ENCODE measurements at places on chromosomes 1 and 21.

DNA sequence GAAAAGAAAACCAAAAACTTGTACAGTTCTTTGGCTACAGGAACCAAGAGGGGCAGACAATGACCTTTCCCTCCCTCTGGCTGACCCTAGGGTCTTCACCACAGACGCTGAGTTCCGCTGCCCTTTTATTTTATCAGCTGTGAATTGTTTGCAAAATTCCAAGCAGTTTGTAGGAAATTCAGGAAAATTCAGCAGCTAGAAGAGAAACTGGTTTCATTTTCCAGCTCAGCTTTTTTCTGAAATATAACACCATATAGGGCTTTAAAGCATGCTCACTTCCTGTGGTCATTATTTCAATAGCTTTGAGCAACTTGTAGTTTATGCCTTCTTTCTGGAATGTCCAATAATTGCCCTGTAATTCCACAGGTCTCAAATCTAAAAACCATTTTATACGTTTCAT is 5.5 kb upstream of the PIK3R3 start:
- DNase-seq: peak; percentile 31

DNA sequence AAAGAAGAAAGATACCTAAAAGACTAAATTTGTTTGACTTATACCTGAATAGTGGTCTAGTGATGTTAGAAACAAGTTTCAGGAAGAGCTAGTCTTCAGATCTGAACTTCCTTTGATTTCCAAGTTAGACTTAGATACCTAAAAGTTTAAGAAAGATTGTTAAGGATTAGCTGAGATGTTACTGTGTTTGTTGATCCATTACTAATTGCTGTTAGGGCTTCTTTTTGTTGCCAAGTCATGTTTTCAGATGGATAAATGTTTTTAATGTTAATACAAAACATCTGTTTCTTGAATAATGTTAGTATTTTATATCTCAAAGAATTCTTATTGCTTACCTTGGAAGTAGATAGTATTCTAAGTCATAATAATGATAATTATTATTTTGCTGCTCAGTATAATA is 11.6 kb downstream of the GNAI3 start:
- no peak for DNase-seq

- DNase-seq: no peak
Measured at GRCh38 chr1:211653959-211654496, 21.4 kb downstream of the NEK2 start.

- no peak for DNase-seq
Measured at GRCh38 chr1:12339811-12340543, 110.1 kb downstream of the VPS13D start.

DNA sequence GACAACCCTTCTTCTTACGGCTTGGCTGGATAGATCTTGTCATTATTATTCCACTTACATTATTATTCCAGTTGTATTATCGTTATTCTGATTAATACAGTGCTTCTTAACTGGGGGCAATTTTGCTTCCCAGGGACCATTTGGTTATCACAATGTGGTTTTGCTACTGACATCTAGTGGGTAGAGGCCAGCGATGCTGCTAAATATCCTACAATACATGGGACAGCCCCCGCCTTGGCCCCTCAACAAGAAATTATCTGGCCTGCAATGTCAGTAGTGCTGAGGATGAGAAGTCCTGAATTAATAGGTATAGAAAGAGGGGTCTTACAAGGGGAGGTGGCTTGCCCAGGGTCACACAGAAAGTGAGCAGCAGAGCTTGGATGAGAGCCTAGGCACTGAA is 105.6 kb downstream of the PTPRU start:
- no peak for DNase-seq

GRCh38 chr1:53588053-53588779 is 129.0 kb downstream of the DMRTB1 start:
- no peak for DNase-seq

DNA sequence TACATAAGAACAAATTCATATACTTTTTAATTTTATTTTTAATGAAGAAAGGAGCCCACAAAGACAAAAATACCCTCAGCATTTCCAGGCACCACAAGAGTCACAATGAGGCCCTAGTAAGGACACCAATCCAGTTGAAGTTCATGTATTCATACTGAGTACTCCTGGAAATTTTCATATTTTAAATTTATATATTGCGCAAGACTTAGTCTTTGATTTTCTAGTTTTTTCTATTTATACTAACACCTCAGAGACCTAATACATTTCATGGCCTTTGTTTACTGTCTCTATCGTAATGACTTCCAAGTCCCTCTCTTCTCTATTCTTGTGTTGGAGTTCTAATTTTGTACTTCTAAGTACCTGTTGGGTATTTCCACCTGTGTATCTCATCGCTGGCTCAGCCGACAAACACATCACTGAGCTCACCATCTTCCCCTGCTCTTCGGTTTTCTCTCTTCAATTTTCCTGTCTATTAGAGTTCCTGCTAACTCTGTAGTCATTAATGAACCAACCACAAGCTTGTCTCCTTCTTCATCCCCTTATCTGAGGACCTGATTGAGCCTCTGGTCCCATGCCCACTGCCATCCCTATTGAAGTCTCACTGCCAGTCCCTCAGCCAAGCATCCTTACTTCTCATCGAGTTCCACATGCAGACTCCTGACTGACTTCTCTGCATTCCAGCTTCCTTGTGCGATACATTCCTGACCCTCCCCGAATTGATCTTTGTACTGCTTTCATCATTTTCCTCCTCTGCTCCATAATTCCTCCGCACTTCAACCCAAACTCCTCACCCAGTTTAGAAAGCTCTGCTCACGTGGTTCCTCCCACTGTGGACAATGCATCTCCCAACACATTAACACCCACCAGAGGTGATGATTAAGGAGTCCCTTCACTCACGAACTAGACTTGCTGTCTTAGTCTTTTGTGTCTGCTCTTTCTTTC is 17.3 kb upstream of the IRF2BP2 start:
- no peak for DNase-seq

- no peak for DNase-seq
Measured at GRCh38 chr1:159580340-159580739, 7.3 kb upstream of the APCS start.

DNA sequence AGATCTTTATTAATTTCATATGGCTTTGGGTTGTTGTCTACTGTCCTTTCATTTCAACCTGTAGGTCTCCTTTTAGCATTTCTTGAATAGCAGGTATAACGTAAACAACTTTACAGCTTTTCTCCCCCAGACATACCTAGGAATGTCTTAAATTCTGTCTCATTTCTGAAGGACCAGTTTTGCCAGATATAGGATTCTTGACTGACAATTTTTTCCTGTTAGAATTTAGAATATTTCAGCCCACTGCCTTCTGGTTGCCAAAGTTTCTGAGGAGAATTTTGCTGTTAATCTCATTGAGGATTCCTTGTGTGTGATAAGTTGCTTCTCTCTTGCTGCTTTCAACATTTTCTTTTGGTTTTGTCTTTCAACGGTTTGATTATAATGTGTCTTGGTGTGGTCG is 60.1 kb downstream of the CCDC30 start:
- DNase-seq: no peak

- DNase-seq: no peak
Measured at GRCh38 chr1:41003127-41003639, 18.3 kb downstream of the SLFNL1 start.

GRCh38 chr21:19340303-19340702 is 936.7 kb upstream of the TMPRSS15 start:
- no peak for DNase-seq

DNA sequence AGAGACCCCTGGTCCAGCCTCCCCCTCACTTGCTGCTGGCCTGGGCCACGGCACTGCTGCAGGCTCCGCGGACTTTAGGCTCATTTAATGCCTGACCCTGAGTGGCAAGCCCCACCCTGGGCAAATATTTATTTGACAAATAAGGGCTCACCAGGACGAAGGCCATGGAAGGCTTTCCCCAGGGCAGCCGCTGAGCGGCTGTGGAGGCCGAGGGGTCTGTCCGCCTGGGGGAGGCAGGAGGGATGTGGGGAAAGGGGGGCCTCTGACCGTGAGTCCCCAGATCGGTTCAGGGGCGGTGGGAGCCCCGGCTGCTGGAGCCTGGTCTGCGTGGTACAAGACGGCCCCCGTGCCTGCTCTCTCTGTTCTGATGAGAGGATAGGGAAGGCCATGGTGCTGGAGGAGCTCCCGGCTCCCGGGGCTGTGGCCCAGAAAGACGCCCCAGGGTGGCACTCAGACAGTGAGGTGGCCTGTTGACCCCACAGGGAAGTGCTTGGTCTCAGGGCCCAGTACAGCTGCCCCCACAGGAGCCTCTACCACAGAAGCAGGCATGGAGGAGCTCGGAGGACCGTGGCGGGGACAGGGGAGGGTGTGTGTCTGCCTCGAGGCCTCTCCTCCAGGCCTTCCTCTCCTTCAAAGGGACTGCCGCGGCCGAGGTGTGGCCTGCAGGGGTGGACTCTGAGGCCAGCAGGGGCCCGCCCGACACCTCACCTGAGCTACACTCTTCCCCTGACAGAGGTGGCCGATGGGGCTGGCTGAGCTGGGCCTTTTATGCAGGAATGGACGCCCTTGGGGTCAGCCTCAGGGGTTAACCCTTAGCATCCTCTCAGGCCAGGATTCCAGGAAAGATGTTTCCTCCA is 9.1 kb upstream of the C1orf159 start:
- DNase-seq: no peak

DNA sequence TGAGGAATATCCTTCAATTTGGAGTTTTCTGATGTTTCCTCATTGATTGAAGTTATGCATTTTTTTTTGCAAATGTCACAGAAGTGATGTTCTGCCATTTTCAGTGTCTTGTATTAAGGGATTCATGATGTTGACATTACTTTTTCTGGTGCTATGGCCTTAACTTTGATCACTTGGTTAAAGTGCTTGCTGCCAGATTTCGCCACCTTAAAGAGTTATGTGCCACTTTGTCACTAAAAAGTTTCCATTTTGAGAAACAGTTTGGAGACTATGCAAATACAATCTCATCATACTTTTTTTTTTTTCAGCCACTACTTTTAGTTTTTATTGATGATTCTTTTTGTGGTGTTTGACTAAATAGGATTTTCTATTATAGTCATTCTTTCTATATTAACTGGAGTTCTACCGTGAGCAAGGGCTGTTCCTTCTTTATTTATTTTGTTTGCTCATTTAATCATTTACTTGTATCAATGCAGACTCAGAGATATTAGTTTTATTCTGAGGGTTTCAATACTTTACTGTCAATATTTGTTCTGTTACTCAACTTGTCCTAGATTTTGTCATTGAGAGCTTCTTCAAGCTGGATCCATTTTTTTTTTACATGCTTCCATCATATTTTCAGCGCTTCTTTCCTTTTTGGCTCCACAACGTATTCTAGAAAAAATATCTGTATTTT is 3.2 kb downstream of the GBP7 start:
- no peak for DNase-seq
